ENCODE measurements at places on chromosomes 13 and 19. TPM values are rescaled to one million over a fixed set of nuclear protein-coding genes. Genes with fewer than 3 reads are reported as not detected.

DNA sequence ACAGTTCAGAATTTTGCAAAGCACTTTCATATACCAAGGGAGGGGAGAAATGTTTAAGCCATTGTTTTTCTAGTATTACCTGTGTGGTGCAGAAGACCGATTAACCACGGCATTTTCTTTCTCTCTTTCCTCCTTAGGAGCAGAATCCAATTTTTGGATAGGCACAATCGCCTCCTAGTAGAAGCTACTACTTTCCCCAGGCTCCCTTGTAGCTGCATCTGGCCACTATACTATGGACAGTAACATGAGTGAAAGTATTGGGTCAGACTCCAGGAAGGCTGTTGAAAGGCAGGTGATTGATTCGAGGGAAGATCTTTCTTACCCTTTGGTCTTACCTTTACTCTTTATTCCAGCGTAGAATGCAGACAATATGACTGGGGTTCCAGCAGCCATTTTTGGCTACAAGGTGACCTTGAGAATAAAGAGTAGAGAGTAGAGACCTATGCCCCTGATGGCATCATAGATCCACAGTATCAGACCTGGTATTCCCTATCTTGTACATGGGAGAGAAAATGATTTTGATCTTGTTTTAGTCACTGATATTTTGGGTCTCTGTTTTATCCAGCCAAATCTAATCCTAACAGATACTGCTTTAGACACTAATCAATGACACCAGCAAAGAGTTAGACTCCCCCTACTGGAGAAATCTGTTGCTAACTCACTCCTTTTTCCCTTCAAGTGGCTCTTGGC, 77.0 kb downstream of the LRRC63 start:
- H3K4me1 ChIP-seq = peaks cover 23% of the 10 kb centered on the region
- no peaks in the 10 kb centered on the region for H3K36me3 ChIP-seq
- no peak overlapping the region for H3K4me3 ChIP-seq
- peak; percentile 63 for DNase-seq
- H3K27me3 ChIP-seq = no peaks in the 10 kb centered on the region

- no peak overlapping the region for H3K4me3 ChIP-seq
- no peaks in the 10 kb centered on the region for H3K27me3 ChIP-seq
- DNase-seq = no peak
Observed at GRCh38 chr13:78323848-78324247, 279.5 kb downstream of the POU4F1 start.

DNA sequence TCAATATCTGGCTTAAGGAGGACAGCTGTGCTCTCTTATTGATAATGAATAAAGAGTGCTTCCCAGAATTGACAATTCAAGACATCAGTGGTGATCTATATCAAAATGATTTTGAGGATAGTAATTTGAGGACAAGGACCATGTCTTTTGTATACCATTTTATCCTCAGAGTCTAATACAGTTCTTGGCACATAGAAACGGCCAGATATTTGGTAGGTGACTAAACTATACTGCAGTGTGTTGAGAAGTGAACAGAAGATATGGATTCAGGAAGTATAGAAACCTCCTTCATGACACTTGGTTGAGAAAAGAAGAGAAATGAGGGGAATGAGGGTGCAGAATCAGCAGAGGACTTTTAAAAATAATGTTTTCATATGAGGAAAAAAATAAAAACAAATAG, 16.1 kb upstream of the LMO7 start:
- H3K4me1 ChIP-seq = no peaks in the 10 kb centered on the region
- H3K27me3 ChIP-seq = no peaks in the 10 kb centered on the region

DNA sequence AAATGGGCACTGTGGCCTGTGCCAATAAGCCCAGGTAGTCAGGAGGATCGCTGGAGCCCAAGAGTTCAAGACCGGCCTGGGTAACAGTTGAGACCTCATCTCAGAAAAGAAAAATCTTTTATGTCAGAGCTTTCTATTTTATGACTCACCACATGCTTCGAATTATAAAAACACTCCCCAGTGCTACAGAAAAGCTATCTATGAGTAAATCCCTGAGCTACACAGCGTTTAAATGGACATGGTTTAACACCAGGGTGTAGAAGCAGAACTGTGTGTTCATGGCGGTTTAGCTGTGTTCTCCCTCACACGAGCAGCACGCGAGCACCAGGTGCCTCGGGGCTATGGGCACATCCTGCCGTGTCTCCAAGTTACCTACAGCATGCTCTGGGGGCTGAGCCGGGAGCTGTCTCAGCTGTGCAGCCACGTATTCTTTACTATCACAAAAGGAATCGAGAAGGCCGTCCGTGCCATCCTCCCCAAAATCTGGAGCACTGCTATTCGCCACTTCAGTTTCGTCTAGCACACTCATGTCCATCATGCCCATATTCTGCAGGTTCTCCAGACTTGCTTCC, 6.7 kb downstream of the SAFB2 start:
- no peak overlapping the region for H3K4me3 ChIP-seq
- no peak for DNase-seq
- H3K36me3 ChIP-seq = peaks cover 59% of the 10 kb centered on the region
- H3K27ac ChIP-seq = no peak overlapping the region
- H3K4me1 ChIP-seq = no peaks in the 10 kb centered on the region

DNA sequence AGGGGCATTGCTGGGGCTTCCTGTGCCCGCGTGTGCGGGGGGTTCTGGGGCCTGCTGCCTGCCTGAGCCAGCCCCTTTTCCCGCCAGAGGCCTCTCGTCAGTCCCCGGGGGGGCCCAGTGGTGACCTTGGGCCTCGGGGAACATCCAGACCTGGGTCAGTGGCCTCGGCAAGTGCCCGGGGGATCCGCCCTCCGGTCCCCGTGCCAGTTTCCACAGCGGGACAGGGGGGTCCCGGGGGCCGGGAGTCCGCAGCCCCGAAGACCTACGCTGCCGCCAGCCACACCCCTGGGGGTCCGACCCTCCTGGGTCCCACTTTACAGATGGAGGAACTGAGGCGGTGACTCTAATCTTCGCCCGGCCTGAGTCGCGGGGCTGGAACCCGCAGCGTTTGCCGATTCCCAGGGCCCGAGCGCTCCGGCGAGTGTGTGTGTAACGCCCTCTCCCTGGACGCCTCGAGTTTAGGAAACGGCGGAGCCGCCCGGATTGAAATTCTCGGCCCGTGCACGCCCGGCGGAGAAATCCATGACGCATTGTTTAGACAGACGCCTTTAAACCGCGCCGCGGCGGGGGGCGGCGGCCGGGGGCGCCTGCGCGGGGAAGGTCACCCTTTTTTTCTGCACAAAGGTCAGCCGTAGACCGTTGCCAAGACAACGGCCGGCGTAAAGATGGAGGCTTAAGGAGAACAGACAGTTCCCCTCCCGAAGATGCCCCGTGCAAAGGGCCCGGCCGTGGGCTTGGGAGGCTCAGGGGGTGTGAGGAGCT, 39.3 kb downstream of the EFNA2 start:
- H3K36me3 ChIP-seq = no peaks in the 10 kb centered on the region
- peak overlapping the region; percentile 19 for H3K4me3 ChIP-seq
- no peak overlapping the region for H3K27ac ChIP-seq

GRCh38 chr19:31348481-31349159, 616 bp downstream of the TSHZ3 start:
- peaks cover 69% of the 10 kb centered on the region for H3K27me3 ChIP-seq
- DNase-seq = peak; percentile 43
- H3K4me1 ChIP-seq = peaks cover 16% of the 10 kb centered on the region
- H3K36me3 ChIP-seq = no peaks in the 10 kb centered on the region
- no peak overlapping the region for H3K27ac ChIP-seq
- H3K4me3 ChIP-seq = peak overlapping the region; percentile 93

DNA sequence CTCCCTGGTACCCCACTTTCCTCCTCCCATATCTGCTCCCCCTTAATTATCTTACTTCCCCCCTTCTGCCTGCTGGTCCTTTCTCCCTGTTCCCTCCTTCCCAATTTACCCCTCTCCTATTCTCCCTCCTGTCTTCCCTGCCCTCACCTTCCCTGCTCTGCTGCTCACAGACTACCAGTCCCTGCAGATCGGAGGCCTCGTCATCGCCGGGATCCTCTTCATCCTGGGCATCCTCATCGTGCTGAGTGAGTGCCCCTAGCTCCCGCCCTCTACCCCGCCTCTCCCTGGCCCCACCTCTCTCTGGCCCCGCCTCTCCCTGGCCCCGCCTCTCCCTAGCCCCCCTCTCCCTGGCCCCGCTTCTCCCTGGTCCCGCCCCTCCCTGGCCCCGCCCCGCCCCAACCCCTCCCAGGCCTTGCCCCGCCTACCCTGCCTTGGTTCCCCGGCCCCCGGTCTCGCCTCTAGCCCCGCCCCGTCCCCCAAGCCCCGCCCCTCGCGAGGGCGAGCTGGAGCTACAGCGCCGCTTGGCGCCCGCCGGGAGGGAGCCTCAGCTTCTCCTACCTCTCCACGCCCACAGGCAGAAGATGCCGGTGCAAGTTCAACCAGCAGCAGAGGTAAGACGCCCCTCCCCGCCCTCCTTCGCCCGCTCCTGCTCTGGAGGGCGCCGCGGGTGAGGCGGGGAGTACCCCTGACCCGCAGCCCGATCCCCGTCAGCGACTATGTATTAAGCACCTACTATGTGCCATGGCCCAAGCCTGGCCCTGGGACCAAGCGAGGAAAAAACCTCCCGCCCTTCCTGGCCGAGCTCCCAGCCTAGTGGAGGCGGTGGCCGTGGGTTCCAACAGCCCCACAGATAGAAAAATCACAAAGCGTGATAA, 1.9 kb upstream of the FXYD7 start:
- peak; percentile 94 for DNase-seq
- no peak overlapping the region for H3K27ac ChIP-seq
- no peaks in the 10 kb centered on the region for H3K36me3 ChIP-seq
- H3K4me1 ChIP-seq = peaks cover 32% of the 10 kb centered on the region

GRCh38 chr13:108269601-108270328, at the start of gene TNFSF13B:
Gene TNFSF13B, plus strand, starts transcription at chr13:108269718. Its CDS starts 178 bp downstream, at chr13:108269896.
- no peaks in the 10 kb centered on the region for H3K4me1 ChIP-seq
- DNase-seq = peak; percentile 61
- H3K27me3 ChIP-seq = no peaks in the 10 kb centered on the region
- no peak within 1 kb of the TSS for H3K4me3 ChIP-seq
- H3K27ac ChIP-seq = no peak within 1 kb of the TSS
- no peaks in the 10 kb centered on the region for H3K36me3 ChIP-seq

GRCh38 chr19:3768015-3768747, 3.8 kb downstream of the RAX2 start:
- H3K27ac ChIP-seq = no peak overlapping the region
- H3K36me3 ChIP-seq = no peaks in the 10 kb centered on the region
- no peaks in the 10 kb centered on the region for H3K27me3 ChIP-seq
- H3K4me3 ChIP-seq = no peak overlapping the region

DNA sequence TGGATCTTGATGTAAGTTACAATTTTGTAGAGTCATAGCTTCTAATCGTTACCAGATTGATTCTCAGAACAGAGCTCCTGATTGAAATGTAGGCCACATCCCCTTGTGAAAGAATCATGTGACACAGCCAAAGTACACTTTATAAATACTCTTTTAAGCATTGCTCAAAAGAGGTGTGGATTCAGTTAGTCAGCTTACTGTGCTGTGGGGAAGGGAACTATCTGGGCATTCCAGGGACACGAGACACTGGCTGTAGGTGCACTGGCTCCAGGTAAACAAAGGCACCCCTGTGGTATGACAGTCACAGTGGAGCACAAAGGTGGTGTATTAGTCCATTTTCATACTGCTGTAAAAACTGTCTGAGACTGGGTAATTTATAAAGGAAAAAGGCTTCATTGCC, 222.8 kb downstream of the LIG4 start:
- no peaks in the 10 kb centered on the region for H3K4me1 ChIP-seq
- H3K4me3 ChIP-seq = no peak overlapping the region
- no peaks in the 10 kb centered on the region for H3K36me3 ChIP-seq

GRCh38 chr13:61255040-61255796, 160.4 kb downstream of the PCDH20 start:
- peak; percentile 30 for DNase-seq
- H3K4me3 ChIP-seq = no peak overlapping the region
- H3K27ac ChIP-seq = no peak overlapping the region
- no peaks in the 10 kb centered on the region for H3K4me1 ChIP-seq
- H3K27me3 ChIP-seq = no peaks in the 10 kb centered on the region
- H3K36me3 ChIP-seq = no peaks in the 10 kb centered on the region

- no peak overlapping the region for H3K27ac ChIP-seq
- no peak overlapping the region for H3K4me3 ChIP-seq
- no peaks in the 10 kb centered on the region for H3K4me1 ChIP-seq
Observed at GRCh38 chr13:94351292-94351990, 128.0 kb downstream of the DCT start.

DNA sequence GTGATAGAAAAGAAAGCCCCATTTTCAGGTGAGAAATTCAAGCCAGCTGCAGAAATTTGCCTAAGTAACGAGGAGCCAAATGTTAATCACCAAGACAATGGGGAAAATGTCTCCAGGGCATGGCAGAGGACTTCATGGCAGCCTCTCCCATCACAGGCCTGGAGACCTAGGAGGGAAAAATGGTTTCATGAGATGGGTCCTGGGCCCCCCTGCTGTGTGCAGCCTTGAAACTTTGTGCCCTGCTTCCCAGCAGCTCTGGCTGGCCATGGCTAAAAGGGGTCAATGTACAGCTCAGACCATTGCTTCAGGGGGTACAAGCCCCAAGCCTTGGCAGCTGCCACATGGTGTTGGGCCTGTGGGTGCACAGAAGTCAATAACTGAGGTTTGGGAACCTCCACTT, 9.9 kb downstream of the N4BP2L1 start:
- H3K27ac ChIP-seq = no peak overlapping the region
- H3K4me1 ChIP-seq = no peaks in the 10 kb centered on the region
- H3K36me3 ChIP-seq = no peaks in the 10 kb centered on the region
- no peaks in the 10 kb centered on the region for H3K27me3 ChIP-seq
- no peak overlapping the region for H3K4me3 ChIP-seq
- no peak for DNase-seq

Gene SELENOV
- 2.0 TPM for total RNA-seq

Gene EGLN2
- total RNA-seq = 99.5 TPM

Gene SMIM44
- not detected for total RNA-seq

Gene LILRA6
- total RNA-seq = 0.15 TPM

Gene RNF113B
- total RNA-seq = not detected
